ENCODE measurements at places on chromosomes 3 and 15. TPM values are rescaled to one million over a fixed set of nuclear protein-coding genes. Genes with fewer than 3 reads are reported as not detected.

CILP gene
- 0.67 TPM for total RNA-seq

BOC gene
- 5.3 TPM for total RNA-seq

EXD1 gene
- 0.35 TPM for total RNA-seq

MASP1 gene
- 0.02 TPM for total RNA-seq

NPAP1 gene
- not detected for total RNA-seq
